T-cell (primary cell): ENCODE measurements at places on chromosomes 1 and 21. TPM values are rescaled to one million over a fixed set of nuclear protein-coding genes. Genes with fewer than 3 reads are reported as not detected.
A peak's percentile ranks its signal among the peaks of the same experiment; 100 is the strongest.

DNA sequence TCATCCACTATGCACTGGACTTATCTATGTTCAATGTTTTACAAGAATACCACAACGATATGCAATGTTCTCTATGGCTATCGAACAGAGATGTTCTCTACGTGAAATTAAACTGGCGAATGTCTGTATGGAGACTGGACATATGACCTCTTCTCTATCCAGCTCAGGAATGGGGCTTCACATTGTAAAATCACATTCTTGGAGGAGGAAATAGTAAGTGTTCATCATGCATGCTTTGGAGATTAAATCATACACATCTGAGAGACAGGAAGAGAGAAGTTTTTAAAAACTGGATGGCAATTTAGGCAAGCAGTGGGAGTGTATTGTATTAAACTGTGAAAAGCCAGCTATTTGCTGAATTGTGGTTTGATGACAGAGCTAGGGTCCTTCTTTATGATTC is 47.9 kb upstream of the RGL1 start:
- no peak overlapping the region for H3K4me3 ChIP-seq
- H3K4me1 ChIP-seq: no peaks in the 10 kb centered on the region
- no peaks in the 10 kb centered on the region for H3K36me3 ChIP-seq
- DNase-seq: no peak
- no peak overlapping the region for H3K27ac ChIP-seq
- no peaks in the 10 kb centered on the region for H3K27me3 ChIP-seq

GRCh38 chr1:156539818-156540355 is 32.5 kb downstream of the IQGAP3 start:
- H3K27me3 ChIP-seq: no peaks in the 10 kb centered on the region
- no peak overlapping the region for H3K27ac ChIP-seq
- no peaks in the 10 kb centered on the region for H3K4me1 ChIP-seq
- no peak for DNase-seq
- no peaks in the 10 kb centered on the region for H3K36me3 ChIP-seq
- H3K4me3 ChIP-seq: no peak overlapping the region

The ANGPTL7 gene
- total RNA-seq: not detected

DNA sequence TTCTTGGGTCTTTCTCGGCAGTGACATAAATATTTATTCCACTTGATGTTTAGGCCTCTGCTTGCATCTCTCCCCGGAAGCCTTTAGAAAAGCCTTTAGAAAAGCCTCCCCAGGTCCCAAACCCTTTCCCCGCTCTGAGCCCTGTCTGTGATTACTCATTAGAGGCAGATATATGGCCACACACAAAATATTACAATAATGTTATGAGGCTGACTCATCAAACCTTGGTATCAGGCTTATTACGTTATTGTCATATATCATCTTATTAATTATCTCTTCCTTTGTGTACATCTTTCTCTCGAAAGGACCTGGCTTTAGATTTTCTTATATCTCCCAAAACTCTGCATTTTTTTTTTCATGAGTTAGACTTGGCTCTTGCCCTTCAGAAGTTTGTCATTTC is 69.5 kb downstream of the FGGY start:
- H3K4me3 ChIP-seq: no peak overlapping the region
- no peaks in the 10 kb centered on the region for H3K27me3 ChIP-seq

DNA sequence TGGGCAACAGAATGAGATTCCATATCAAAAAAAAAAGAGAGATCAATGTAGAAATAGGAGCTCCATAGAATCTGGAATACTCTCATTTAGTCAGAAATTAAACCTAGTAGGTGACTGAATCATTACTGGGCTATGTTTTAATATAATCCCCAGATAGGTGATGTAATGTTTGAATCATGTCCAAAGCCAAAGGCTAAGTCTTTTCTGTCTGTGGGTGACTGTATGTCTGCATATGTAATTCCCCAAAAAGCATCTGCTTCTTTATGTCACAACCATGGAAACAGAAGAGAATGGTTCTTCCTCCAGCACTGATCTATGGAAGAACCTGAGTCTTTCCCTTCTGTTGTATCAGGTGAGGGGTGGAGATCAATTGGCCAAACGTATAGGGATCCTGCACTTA is 5.8 kb downstream of the LAMC2 start:
- H3K27ac ChIP-seq: no peak overlapping the region
- H3K4me1 ChIP-seq: peaks cover 7% of the 10 kb centered on the region
- H3K36me3 ChIP-seq: no peaks in the 10 kb centered on the region
- no peak for DNase-seq
- no peak overlapping the region for H3K4me3 ChIP-seq
- no peaks in the 10 kb centered on the region for H3K27me3 ChIP-seq

The TDRD10 gene
- not detected for total RNA-seq

GRCh38 chr1:168407832-168408538 is 127.3 kb downstream of the TBX19 start:
- peak overlapping the region; percentile 40 for H3K27ac ChIP-seq
- peaks cover 19% of the 10 kb centered on the region for H3K4me1 ChIP-seq
- DNase-seq: no peak
- H3K4me3 ChIP-seq: no peak overlapping the region
- H3K27me3 ChIP-seq: no peaks in the 10 kb centered on the region

The LCE2A gene
- not detected for total RNA-seq

The MATN1 gene
- 0.20 TPM for total RNA-seq

DNA sequence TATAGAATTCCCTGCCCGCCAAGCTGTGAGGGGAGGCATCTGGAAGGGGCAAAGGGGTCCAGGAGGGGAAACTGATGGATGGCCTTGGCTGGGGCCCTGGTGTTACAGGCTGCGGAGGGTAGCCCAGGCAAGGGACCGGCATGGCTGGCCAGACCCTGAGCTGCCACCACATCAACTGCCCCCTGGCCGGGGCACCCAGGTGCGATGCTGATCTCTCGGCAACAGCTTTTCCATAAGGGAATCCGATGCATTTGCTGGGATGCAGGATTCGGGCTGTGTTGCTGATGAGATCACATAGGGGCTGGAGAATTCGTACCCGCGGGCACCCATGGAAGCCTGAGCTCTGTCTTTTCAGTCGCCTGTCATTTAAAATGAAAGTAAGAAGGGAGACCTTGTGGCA is 73.7 kb downstream of the PRDM16 start:
- H3K27ac ChIP-seq: no peak overlapping the region
- no peak overlapping the region for H3K4me3 ChIP-seq
- H3K27me3 ChIP-seq: peaks cover 16% of the 10 kb centered on the region
- DNase-seq: no peak
- H3K36me3 ChIP-seq: no peaks in the 10 kb centered on the region

The CLDN19 gene
- total RNA-seq: not detected

- H3K27ac ChIP-seq: no peak overlapping the region
- H3K27me3 ChIP-seq: no peaks in the 10 kb centered on the region
- DNase-seq: no peak
- no peaks in the 10 kb centered on the region for H3K4me1 ChIP-seq
Observed at GRCh38 chr1:75855010-75855409, 58.3 kb downstream of the MSH4 start.

- H3K4me3 ChIP-seq: no peak overlapping the region
- no peaks in the 10 kb centered on the region for H3K36me3 ChIP-seq
- no peaks in the 10 kb centered on the region for H3K4me1 ChIP-seq
- DNase-seq: no peak
Observed at GRCh38 chr1:154881820-154882535, 11.9 kb upstream of the KCNN3 start.

GRCh38 chr1:161089251-161089924 is at the start of gene NECTIN4:
Gene NECTIN4, minus strand, starts transcription at chr1:161089558. Its CDS starts 262 bp downstream, at chr1:161089296.
- no peak within 1 kb of the TSS for H3K27ac ChIP-seq
- H3K4me1 ChIP-seq: peaks cover 6% of the 10 kb centered on the region
- no peaks in the 10 kb centered on the region for H3K36me3 ChIP-seq
- DNase-seq: no peak
